NCI-H1092 (cell line): ENCODE measurements at places on chromosomes 3 and 15.

- no peak for DNase-seq
Measured at GRCh38 chr15:41965441-41966413, 6.6 kb downstream of the EHD4 start.

DNA sequence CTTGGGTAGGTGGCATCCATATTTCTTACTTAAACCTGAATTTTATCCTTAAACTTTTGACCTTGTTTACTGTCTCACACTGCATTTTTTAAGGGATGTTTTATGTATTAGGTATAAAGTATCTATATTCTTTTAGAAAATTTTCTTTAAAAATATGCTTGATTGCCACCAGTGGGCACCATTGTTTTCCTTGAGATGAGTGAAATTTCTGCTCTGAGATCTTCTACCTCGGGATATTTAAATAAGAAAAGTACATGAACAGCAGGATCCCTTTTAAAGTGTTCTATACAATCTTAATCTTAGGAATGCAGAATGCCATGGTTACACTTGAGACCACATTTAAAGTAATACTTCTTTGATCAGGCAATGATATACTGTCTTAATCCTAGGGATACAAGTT is 108.7 kb downstream of the SLMAP start:
- no peak for DNase-seq

DNA sequence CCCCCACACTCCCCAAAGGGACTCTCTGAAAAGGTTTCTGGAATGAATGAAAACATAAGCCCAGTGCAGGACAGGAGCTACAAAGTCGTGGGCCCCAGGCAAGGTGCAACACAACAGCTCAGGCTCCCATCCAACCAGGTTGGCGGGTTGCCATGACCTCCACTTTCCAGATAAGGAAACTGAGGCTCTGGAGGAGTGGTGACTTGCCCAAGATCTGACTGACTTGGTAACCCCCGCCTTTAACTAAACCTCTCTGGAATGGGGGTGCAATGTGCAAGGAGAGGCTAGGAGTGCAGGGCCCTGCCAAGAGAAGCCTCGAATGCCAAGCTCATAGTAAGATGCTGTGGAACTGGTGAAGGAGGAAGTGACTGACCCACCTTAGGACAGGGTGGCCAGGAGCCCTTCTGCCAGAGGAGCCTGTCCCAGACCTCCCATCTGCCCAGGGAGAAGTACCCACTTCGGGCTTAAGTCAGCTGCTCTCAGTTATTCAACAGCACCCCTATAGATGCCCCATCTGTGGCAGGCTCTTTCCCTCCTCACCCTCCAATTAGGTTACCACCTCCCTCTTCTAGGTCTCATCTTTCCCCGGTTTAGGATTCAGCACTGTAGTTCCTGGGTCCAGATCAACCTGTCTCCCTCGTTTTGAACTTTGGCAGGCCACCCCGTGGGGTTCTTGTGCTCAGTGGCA is 553 bp upstream of the TNNC1 start:
- DNase-seq: no peak

DNA sequence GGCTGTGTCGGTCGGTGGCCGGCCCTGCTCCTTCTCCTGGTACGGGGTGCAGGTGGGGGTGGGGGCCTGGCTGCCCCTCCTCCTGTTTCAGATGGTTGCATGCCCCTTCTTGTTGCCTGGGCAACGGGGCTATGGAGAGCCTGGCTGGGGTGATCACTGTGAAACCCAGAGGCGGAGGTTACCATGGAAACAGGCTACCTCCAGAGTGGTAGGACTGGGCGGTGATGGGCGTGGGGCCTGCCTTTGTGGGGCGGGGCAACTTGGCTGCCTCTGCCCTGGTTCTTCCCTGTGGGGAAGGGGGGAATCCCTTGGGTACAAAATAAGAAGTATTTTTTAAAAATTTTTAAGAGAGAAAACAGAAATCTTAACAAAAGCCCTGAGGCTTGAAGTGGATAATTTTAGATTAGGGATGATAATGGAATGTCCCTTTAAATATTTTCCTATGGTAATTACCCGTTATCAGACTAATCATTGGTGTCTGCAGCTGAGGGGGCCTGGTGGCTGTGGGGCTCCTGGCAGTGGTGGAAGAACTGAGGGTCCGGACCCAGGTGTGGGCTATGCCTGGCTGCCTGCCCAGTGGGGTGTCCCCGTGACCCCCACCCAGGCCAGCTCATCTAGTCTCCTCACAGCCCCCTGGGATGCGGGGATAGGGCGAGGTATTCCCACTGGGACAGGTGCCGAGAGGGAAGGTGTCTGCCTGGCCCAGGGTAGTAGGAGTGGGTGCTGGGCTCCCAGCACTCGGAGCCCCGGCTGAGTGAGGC is 32.5 kb downstream of the PLXNA1 start:
- DNase-seq: no peak

- no peak for DNase-seq
Measured at GRCh38 chr3:52226229-52226817, 878 bp upstream of the TLR9 start.

DNA sequence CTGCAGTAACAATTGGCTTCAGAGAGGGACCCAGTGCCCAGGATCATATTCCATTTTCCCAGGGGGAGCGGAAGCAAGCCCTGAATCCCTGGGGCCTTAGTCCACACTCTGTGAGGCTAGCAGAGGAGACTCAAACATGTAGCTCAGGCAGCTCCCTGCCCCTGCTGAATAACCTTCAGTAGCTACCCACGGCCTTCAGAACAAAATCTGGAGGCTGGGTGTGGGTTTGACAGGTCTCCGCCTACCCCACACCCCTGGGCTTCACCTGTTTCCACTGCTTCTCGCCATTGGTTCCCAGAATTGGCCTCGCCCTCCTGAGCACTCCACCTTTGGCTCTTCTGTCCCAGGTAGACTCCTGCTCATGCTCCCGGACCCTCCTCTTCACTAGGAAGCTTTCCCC is 93.6 kb upstream of the ATP2B2 start:
- DNase-seq: no peak

GRCh38 chr3:169298247-169298992 is 365.1 kb downstream of the MECOM start:
- DNase-seq: no peak

- DNase-seq: peak; percentile 28
Measured at GRCh38 chr3:149352556-149352955, 19.1 kb upstream of the TM4SF18 start.

DNA sequence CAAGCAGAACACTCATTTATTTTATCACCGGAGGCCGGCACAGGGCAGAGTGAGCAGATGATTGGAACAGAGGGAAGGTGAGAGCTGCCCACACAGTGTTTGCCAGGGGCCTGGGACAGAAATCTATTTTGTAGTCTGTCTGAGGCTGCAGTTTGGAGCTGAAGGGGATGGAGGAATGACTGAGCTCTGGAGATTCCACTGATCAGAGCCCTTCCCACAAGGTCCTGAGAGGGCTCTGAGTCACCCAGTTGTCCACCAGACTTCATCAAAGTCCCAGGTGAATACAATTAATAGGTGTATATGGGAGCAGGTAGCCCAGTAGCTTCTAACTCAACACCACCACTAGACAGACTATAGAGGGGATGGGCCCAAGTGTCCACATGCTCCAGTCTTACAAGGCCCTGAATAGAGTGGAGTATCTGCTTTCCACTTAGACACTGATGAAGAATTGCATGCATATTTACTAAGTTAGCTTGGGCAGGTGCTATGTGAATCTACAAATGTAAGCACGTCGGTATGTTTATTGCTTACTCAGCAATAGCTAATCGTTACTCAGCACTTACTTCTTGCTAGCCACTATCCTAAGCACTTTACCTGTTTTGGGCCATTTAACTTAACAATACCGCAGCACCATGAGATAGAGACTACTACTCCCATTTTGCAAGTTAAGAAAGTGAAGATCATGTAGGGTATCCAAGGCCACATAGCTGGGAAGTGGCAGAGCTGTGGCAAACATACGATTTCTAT is 2.7 kb upstream of the STARD5 start:
- no peak for DNase-seq

DNA sequence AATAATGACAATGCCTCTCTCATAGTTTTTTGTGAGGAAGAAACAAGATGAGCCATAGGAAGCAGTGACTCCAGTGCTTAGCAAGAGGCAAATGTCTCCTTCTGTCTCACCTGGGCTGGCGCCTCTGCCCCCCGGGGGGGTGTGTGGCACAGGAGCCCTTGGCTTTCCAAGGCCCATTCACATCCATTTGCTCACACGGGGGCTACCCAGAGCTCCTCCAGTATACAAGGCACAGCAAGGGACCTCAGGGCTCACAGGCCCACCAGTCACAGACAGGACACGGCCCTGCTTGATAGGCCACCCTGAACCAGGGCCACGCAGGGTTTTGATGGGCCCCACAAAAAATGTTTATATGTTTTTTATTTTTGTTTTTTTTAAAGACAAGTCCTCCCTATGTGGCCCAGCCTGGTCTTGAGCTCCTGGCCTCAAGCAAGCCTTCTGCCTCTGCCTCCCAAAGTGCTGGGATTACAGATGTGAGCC is 21.9 kb upstream of the EHD4 start:
- no peak for DNase-seq

- no peak for DNase-seq
Measured at GRCh38 chr15:58286523-58286922, 145.3 kb upstream of the LIPC start.

- no peak for DNase-seq
Measured at GRCh38 chr15:64640146-64640871, 135.1 kb downstream of the RBPMS2 start.

- DNase-seq: no peak
Measured at GRCh38 chr3:44055951-44056350, 185.7 kb upstream of the TOPAZ1 start.

GRCh38 chr15:51024735-51025453 is 69.8 kb downstream of the TNFAIP8L3 start:
- DNase-seq: no peak

GRCh38 chr3:33144433-33144832 is 30.6 kb downstream of the CRTAP start:
- DNase-seq: no peak

GRCh38 chr3:188791311-188791710 is 380.5 kb upstream of the TPRG1 start:
- no peak for DNase-seq

DNA sequence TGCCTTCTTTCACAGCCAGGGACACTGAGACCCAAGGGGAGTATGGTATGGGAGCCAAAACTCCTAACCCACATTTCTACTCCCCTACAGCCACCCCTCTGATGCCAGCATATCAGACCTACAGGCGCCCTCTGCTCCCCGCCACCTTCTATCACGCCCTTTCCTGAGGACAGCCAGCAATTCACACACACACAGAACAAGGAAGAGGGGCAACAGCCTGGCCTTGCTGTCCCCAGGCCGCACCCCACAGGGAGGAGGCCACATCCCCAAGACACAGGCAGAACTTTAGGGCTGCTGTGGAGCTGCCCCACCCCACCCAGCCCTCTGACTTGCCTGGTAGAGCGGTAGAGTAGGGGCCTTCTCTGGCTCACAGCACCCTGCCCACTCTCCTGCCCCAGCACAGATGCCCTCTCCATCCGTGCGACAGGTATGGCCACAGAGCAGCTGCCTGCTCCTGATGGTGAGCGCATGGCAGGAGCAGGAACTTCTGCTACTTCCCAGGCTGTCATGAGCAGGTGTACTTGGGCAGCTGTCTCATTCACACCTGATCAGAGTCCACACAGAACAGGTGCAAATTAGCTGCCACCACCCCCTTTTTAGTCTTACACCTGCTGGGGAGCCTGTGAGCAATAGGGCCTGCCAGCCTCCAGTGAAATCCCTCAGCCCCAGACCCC is 33.4 kb downstream of the CCDC33 start:
- DNase-seq: no peak

GRCh38 chr3:11379238-11379823 is 107.1 kb downstream of the ATG7 start:
- no peak for DNase-seq

DNA sequence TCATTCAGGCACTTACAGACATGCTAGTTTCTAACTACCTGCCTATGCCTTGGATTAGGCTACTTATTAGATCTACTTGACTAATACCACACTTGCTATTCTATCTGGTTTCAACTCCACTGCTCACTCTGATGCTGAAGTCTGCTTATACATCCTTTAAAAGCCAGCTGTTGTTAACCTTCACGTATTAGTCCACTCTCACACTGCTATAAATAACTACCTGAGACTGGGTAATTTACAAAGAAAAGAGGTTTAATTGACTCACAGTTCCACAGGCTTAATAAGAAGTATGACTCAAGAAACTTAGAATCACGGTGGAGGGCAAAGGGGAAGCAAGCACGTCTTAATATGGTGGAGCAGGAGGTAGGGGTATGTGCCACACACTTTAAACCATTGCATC is 47.7 kb upstream of the ANKRD28 start:
- DNase-seq: no peak
